ENCODE measurements at places on chromosomes 13 and 19.

- no peaks in the 10 kb centered on the region for H3K4me1 ChIP-seq
- H3K27ac ChIP-seq, result no peak overlapping the region
These were observed 6.4 kb downstream of the KLF2 start for GRCh38 chr19:16330806-16331690.

DNA sequence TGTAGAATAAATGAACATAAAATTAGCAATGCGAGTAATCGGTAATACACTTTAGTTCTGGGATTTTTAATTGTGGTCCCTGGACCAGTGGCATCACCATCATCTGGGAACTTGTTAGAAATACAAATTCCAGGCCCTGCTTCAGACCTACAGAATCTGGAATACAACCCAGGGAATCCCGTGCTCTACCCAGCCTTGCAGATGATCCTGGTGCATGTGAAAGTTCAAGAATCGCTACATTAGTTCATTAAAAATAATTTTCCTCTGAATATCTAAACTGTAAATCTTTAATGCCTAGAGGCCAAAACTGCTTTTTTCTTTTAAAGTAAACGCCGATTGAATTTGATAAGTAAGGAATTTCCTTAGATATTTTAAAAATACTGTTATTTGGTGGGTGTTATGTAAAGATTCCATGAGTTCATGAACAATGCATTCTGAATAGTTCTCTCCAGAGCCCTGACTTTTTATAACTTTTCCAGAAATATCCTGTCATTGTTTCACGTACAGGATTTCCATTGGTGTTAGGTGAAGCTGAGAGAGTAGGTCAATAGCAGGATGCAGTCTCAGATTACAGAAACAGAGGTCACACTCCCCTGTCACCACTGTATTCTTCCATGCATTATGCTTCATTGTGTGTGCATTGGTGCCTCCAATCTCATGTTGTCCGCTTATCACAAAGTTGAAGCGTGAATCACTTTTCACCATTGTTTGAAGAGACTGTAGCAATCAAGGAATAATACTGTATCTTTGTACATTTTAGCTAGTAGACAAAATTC is 596.5 kb upstream of the KLF12 start:
- no peak overlapping the region for H3K4me3 ChIP-seq
- H3K27ac ChIP-seq, result no peak overlapping the region
- H3K4me1 ChIP-seq, result no peaks in the 10 kb centered on the region
- H3K27me3 ChIP-seq, result no peaks in the 10 kb centered on the region
- DNase-seq, result no peak

DNA sequence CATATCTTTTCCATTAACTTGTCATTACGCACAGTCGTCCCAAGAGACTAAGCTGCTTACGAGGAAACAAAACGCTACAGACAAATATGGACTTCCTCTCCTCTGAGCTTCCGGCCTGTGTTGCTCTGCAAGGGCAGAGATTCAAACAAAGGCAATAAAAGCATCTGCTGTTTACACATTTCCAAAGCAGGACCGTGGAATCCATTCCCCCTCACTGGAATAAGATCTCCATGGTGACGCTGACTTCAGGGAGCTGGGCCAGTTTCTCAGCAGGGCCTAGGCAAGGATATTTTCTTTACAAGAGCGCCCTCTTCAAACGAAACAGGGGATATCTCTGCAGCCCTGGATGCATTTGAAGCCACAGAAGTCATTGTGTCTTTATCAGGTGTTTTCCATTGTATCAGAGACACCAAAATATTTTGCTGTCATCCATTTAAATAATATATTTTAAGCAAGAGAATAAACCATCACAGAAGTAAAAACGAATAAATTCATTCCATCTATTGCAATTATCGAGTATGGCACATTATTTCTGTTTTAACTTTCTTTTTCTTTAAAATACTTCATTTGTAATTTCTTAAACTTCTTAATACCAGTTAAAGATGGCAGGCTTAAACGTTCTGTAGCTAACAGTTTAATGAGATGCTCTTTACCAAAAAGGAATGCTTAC is 177.5 kb downstream of the DCLK1 start:
- H3K27me3 ChIP-seq, result no peaks in the 10 kb centered on the region
- H3K4me3 ChIP-seq, result no peak overlapping the region
- H3K27ac ChIP-seq, result no peak overlapping the region
- H3K4me1 ChIP-seq, result no peaks in the 10 kb centered on the region

GRCh38 chr19:35558400-35559280 is 4.8 kb downstream of the ATP4A start:
- H3K4me3 ChIP-seq, result no peak overlapping the region
- DNase-seq, result peak; percentile 38
- H3K27me3 ChIP-seq, result no peaks in the 10 kb centered on the region

DNA sequence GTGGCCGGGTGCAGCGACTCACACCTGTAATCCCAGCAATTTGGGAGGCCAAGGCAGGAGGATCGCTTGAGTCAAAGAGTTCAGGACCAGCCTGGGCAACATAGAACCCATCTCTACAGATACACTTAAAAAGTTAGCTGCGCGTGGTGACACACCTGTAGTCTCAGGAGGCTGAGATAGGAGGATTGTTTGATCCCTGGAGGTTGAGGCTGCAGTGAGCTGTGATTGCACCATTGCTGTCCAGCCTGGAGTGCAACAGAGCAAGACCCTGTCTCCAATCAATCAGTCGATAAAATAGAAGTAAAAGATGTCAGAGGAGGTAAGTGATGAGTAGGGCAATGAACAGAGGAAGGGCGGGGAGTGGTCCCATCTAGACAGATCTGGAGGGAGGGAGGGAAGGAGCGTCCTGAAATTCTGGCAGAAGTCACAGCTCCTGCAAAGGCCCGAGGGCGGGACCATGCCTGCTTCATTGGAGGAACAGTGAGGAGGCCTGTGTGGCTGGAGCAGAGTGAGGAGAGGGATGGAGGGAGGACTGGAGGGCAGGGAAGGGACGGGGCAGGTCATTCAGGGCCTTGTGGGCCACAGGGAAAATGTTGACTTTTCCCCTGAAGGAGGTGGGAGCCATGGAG is 9.7 kb downstream of the SMIM24 start:
- DNase-seq, result no peak
- H3K27ac ChIP-seq, result no peak overlapping the region
- peaks cover 11% of the 10 kb centered on the region for H3K4me1 ChIP-seq
- no peaks in the 10 kb centered on the region for H3K36me3 ChIP-seq
- H3K27me3 ChIP-seq, result no peaks in the 10 kb centered on the region
- H3K4me3 ChIP-seq, result no peak overlapping the region

- no peaks in the 10 kb centered on the region for H3K4me1 ChIP-seq
- H3K27me3 ChIP-seq, result no peaks in the 10 kb centered on the region
- H3K36me3 ChIP-seq, result no peaks in the 10 kb centered on the region
- H3K4me3 ChIP-seq, result no peak overlapping the region
- DNase-seq, result no peak
These were observed 4.2 kb downstream of the TMEM150B start for GRCh38 chr19:55320844-55321419.

GRCh38 chr13:39401756-39402155 is 201.2 kb downstream of the LHFPL6 start:
- no peaks in the 10 kb centered on the region for H3K4me1 ChIP-seq
- no peak for DNase-seq
- H3K27me3 ChIP-seq, result no peaks in the 10 kb centered on the region
- no peaks in the 10 kb centered on the region for H3K36me3 ChIP-seq

- H3K27me3 ChIP-seq, result no peaks in the 10 kb centered on the region
- H3K27ac ChIP-seq, result no peak overlapping the region
- no peak for DNase-seq
- H3K36me3 ChIP-seq, result no peaks in the 10 kb centered on the region
- H3K4me1 ChIP-seq, result no peaks in the 10 kb centered on the region
These were observed 24.0 kb downstream of the USP12 start for GRCh38 chr13:27147530-27148170.

- peak overlapping the region; percentile 89 for H3K27ac ChIP-seq
- H3K27me3 ChIP-seq, result no peaks in the 10 kb centered on the region
- H3K4me1 ChIP-seq, result no peaks in the 10 kb centered on the region
- no peaks in the 10 kb centered on the region for H3K36me3 ChIP-seq
- H3K4me3 ChIP-seq, result peak overlapping the region; percentile 99
These were observed 2.0 kb downstream of the BICRA start for GRCh38 chr19:47610902-47611301.

DNA sequence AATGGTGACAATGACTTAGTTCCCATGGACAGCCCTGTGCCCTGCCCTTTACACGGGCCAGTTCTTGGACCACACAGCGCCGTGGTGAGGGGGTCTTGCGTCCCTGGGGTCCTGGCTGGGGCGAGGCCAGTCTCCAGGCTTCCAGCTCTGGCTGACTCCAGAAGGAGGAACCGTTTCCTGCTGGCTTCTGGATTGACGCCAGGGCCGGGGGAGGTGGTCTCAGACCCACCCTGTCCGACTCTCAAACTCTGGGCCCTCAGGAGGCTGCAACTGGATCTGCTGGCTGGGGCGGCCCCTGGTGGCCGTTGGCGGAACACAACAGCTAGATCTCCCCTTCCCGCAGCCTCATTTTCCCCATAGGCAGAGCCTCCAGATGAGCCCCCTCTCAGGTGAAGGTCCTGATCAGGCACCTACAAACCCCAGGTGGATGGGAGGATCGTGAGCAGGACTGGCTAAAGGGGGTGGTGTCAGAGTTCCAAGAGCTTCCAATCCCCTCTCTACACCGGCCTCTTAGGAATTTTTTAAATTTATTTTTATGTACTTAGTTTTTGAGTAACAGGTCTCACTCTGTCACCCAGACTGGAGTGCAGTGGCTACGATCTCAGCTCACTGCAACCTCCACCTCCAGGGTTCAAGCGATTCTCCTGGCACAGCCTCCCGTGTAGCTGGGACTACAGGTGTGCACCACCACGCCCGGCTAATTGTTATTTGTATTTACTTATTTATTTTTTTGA is 8.0 kb downstream of the CCDC194 start:
- DNase-seq, result peak; percentile 71
- no peaks in the 10 kb centered on the region for H3K4me1 ChIP-seq
- no peaks in the 10 kb centered on the region for H3K27me3 ChIP-seq
- H3K4me3 ChIP-seq, result no peak overlapping the region
- H3K27ac ChIP-seq, result no peak overlapping the region
- H3K36me3 ChIP-seq, result no peaks in the 10 kb centered on the region

- no peaks in the 10 kb centered on the region for H3K36me3 ChIP-seq
- H3K4me3 ChIP-seq, result no peak overlapping the region
- no peak for DNase-seq
- no peak overlapping the region for H3K27ac ChIP-seq
These were observed 543.3 kb upstream of the SPRY2 start for GRCh38 chr13:80884056-80884785.

- no peaks in the 10 kb centered on the region for H3K36me3 ChIP-seq
- no peak for DNase-seq
- H3K27me3 ChIP-seq, result no peaks in the 10 kb centered on the region
- H3K4me3 ChIP-seq, result no peak overlapping the region
These were observed 2832.9 kb upstream of the PCDH20 start for GRCh38 chr13:64248371-64249065.

GRCh38 chr13:40534456-40534855 is 132.0 kb downstream of the FOXO1 start:
- no peaks in the 10 kb centered on the region for H3K27me3 ChIP-seq
- DNase-seq, result no peak
- peaks cover 9% of the 10 kb centered on the region for H3K4me1 ChIP-seq

DNA sequence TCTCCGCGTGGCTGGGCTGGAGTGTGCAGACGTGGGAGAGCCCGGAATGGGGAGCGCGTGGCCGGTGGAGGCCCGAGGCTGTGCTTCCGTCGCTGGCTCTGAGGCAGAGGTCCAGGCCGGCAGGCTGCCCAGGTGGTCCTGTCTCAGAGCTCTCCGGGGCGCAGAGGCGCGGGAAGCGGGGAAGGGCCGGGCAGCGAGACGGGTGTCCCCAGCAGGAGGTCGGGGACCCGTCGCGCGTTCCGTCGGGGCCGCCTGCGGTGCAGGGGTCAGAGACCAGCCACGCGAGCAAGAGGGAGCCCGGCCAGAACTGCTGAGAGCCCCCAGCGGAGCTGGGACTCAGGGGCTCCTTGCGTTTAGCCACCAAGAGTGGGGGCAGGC is 1.3 kb upstream of the C1QTNF9 start:
- DNase-seq, result no peak
- no peak overlapping the region for H3K27ac ChIP-seq
- H3K4me3 ChIP-seq, result no peak overlapping the region
- no peaks in the 10 kb centered on the region for H3K27me3 ChIP-seq
- H3K4me1 ChIP-seq, result no peaks in the 10 kb centered on the region

DNA sequence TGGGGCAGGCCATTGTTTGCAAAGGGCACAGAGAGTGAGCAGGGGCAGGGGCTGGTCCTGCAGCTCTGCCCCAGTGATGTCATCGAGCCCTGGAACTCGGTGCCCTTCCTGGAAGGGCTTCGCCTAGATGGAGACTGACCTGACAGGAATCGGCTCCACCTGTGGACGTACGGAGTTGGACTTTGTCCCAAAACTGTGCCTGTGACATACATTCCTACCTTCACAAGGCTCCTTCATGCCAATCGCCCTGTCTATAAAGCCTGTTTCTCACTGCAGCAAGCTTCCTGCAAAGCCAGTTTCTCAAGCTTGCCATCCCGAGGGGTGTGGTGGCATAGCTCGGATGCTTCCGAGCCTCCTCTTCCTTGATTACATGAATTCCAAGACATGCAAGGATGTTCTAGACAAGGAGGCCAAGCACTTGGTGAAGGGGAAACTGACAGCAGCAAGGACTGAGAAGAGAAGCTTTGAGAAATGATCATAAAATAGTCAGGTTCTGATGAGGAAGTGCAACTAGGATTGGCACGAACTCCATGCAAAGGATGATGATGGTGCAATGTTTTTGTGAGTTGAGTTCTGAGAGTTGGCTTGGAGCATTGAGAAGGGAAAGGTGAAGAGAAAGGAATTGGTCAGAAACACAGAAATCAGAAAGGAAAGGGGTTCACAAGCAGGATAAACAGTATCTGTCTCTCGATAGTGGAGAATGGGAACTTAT is 73.6 kb upstream of the STK24 start:
- H3K27ac ChIP-seq, result no peak overlapping the region
- no peak overlapping the region for H3K4me3 ChIP-seq
- peak; percentile 29 for DNase-seq

- DNase-seq, result peak; percentile 53
- H3K27ac ChIP-seq, result no peak overlapping the region
- H3K27me3 ChIP-seq, result no peaks in the 10 kb centered on the region
- H3K4me1 ChIP-seq, result no peaks in the 10 kb centered on the region
These were observed 28.4 kb downstream of the RASA3 start for GRCh38 chr13:114103801-114104654.

DNA sequence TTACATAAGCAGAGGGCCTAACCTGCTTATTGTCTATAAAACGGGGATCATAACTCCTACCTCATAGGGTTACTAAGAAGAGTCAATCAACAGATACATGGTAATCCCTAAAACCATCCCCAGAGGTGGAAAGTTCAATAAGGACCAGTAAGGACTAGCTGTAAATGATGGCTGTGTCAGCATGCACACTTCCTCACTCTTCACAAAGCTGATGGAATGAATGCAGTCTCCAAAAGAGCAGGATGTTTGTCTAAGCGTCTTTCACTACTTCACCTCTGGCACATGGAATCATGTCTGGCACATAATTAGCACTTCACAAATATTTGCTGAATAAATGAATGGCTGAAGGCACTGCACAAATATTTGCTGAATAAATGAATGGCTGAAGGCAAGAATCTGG is 134.2 kb downstream of the MIPEP start:
- H3K27me3 ChIP-seq, result no peaks in the 10 kb centered on the region
- no peak overlapping the region for H3K27ac ChIP-seq
- no peak for DNase-seq
